KBM-7 (cell line): ENCODE measurements at places on chromosomes 3 and 15.

GRCh38 chr3:45555666-45556065 lies 38.9 kb upstream of the LIMD1 start:
- DNase-seq, result no peak

- DNase-seq, result no peak
These were observed 520.1 kb downstream of the ROBO1 start for GRCh38 chr3:79247725-79248043.

GRCh38 chr15:93082861-93083260 lies 6.2 kb downstream of the RGMA start:
- no peak for DNase-seq

- no peak for DNase-seq
These were observed 332.3 kb upstream of the C2CD4B start for GRCh38 chr15:62497356-62497755.

DNA sequence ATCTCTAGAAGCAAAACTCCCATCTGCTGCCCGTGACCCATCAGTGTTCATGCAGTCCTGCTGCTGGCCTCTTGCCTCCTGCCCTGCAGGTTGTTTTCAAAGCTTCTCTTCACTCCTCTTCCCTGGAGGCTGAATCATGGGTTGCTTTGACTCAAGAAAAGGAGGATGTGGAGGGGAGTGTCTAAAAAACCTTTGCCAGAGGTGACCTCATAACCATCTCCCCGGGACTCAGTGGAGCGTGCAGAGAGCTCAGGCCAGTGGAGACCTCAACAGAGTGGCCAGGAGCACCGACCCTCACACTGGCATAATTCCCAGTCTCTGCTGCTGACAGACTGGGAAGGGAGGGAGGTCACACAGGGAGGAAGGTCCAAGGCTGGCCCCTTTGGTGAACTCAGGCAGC lies 60.9 kb upstream of the ITGA11 start:
- no peak for DNase-seq

- no peak for DNase-seq
These were observed 100.5 kb upstream of the RGMA start for GRCh38 chr15:93189561-93189960.

- no peak for DNase-seq
These were observed 18.8 kb downstream of the ASTE1 start for GRCh38 chr3:131007782-131008181.

GRCh38 chr15:43941555-43941954 lies 114.8 kb downstream of the WDR76 start:
- DNase-seq, result no peak

DNA sequence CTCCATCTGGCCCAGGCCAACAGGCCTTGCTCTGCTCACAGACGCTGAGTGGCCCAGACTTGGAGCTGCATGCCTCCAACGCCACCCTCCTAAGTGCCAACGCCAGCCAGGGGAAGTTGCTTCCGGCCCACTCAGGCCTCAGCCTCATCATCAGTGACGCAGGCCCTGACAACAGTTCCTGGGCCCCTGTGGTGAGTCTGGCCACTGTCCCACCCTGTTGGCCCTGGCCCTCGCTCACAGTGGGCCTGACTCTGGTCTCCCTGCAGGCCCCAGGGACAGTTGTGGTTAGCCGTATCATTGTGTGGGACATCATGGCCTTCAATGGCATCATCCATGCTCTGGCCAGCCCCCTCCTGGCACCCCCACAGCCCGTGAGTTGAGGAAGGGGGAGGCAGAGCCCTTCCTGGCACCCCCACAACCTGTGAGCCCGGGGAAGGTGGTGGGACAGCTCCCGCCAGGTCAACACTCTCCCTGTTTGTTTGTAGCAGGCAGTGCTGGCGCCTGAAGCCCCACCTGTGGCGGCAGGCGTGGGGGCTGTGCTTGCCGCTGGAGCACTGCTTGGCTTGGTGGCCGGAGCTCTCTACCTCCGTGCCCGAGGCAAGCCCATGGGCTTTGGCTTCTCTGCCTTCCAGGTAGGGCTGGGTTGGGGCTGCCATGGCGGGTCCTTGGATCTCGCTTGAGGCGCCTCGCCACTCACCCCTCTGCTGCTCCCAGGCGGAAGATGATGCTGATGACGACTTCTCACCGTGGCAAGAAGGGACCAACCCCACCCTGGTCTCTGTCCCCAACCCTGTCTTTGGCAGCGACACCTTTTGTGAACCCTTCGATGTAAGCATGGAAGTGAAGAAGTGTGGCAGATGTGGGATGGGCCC lies 10.0 kb downstream of the NT5DC2 start:
- DNase-seq, result no peak

GRCh38 chr15:74250266-74250665 lies 14.1 kb downstream of the CCDC33 start:
- DNase-seq, result no peak

DNA sequence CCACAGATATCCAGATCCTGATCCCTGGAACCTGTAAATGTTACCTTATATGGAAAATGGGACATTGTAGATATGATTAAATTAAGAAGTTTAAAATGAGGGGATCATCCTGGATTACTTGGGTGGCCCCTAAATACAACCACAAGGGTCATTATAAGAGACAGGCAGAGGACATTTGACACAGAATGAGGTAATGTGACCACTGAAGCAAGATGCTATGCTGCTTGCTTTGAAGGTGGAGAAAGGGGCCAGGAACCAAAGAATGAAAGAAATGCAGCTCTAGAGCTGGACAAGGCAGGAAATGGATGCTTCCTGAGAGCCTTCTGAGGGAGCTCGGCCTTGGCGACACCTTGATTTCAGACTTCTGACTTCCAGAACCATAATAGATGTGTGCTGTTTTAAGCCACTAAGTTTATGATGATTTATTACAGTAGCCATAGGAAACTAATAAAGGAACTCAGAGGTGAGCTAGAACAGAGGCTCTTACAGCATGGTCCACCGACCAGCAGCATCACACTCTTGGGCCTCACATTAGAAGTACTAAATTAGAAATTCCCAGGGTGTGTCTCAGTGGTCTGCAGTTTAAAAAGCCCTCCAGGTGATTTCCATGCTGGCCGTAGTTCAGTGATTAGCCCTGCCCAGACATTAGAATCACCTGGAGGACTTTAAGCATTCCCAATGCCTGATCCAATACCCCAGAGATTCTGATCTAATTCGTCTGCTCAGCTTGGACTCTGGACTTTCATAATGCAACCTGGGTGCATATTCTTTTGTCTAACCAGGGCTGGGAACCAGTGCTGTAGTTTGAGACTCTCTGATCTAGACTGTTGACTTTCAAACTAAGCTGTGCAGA lies 7.5 kb downstream of the COLQ start:
- no peak for DNase-seq

DNA sequence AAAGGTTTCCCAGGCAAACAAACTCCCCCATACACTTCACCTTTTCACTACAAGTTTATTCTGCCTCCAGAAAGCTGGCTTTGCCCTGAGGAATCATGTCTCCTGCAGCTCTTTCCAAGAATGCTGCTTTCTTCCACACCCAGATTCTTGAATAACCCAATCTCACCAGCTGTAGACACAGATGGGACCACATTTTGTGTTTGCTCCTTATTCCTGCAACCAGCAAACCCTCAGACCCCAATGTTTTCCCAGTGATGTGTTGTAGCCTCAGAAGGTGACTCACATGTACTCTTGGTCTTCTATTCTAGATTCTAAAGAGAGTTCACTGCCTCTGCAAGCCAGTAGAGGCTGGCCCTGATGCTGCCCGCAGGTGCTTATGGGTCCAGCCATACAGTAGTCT lies 23.6 kb upstream of the TRIM59 start:
- DNase-seq, result no peak

- peak; percentile 88 for DNase-seq
These were observed at the start of gene POMGNT2 for GRCh38 chr3:43105596-43106292. Gene POMGNT2, minus strand, starts transcription at chr3:43106079. Its CDS starts 24,648 bp downstream, at chr3:43081431.

DNA sequence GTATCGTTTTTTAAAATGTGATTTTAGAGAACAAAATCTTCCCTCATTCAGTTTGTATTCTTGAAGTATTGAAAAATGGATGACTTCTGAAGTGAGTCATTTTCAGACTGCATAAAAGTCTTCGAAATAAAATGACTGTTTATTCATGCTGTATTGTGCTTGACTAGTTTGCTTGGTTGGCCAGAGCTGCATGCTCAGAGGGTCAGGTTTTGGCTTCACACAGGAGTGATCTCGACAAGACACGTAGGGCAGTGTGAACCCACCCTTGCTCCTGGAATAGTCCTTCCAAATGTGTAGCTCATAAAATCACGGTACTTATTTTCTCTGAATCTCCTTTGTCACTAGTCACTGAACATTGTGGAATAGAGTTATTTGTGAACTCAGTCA lies 73.3 kb downstream of the FNDC3B start:
- no peak for DNase-seq

GRCh38 chr15:100191161-100191560 lies 150.6 kb downstream of the ADAMTS17 start:
- DNase-seq, result no peak

DNA sequence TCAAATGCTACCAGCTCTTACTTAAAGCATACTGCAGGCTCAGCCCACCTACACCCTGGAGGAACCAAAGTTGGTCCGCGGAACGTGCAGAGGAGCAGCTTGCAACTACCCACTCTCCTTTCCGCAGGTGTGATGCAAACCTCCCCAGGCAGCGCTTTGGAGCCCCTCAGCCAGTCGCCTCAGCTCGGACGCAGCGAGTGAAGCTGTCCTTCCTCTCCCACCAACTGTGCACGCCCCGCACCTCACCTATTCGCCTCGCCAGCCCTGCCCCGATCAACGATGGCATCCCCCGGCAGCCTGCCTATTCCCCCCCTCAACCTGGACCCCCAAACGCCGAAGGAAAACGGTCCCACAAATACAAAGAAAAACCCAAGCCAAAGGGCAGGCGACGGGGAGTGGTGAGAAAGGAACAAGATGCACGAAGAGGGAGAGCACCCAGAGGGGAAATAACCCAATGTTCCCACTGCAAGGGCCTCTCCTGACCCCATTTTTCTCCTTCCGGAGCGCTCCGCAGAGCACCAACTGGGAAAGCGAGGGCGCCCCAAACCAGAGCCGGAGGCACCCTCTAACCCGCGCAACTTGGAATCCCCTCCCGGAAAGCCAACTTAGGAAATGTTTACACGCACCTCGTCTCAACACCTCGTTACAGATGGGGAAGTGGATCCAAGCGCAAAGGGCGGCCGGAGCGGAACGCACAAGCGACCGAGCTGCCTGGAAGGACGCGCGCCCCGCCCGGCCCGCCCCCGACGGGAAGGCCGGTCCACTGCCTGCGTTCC lies 665 bp downstream of the GLB1 start:
- DNase-seq, result peak; percentile 58

GRCh38 chr15:82999426-82999825 lies 12.0 kb downstream of the C15orf40 start:
- no peak for DNase-seq

DNA sequence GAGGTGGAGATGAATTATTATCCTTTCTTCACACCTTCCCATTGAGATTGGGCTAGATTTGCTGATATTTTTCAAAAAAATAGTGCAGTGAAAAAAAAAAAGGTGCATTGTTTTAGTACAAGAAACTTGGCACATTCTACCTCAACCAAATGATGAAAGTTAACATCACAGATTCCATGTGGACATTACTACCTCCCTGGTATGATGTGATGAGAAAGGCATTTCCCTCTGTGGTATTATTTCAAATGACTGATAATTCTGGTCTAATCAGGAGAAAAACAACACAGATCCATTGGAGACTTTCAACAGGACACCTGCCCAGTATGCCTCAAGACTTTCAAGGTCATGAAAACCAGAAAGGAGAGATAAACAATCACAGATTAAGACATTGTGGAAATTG lies 313.4 kb downstream of the BCHE start:
- no peak for DNase-seq

DNA sequence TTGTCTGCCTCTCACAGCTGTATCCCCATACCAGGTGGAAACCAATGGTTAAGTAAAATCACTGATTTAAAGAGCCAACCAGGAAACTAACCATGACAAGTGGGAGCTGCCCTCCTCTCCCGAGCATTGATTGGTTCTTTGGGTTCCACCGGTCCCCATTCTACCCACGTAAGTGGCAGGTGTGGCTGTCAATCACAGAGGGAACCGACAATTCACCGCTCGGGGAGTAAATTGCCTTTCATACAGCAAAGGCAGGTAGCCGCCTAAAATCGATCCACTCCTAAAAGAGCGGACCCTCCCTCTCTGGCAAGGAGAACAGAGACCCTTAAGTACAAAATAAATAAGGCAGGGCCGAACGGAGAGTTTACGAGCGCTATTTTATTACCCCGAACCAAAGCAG lies 1.2 kb downstream of the ERC2 start:
- DNase-seq, result peak; percentile 75

- DNase-seq, result no peak
These were observed 54.0 kb downstream of the TASOR start for GRCh38 chr3:56629047-56629446.

DNA sequence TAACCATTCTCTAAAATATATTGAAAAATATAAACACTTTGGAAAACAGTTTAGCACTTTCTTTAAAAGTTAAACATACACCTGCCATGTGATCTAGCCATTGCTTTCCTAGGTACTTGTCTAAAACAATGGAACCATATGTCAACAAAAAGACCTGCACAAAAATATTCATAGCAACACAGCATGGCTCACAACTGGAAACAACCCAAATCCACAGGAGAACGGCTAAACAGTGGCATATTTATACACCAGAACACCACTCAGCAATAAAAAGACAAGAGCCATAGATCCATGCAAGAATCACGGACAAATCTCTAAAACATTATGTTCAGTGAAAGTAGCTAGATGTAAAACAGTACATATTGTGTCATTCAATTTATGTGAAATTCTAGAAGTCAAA lies 221.3 kb upstream of the UBE2E2 start:
- no peak for DNase-seq

GRCh38 chr3:86740751-86741150 lies 250.2 kb downstream of the VGLL3 start:
- DNase-seq, result no peak

DNA sequence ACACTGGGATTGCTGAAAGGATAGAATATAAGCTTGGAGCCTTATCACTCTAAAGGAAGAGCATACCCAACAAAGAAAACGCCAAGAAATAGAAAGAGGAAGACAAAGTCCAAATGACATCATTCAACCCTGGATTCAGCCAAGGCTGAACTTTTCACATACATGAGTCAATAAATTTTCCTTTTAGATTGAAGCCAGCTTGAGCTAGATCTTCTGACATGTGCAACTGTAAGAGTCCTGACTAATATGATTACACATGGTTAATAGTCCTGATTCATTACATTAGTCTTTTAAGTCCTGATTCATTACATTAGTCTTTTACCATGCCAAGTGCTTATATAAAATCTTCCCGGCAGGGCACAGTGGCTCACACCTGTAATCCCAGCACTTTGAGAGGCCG lies 13.6 kb upstream of the DENND6A start:
- peak; percentile 12 for DNase-seq

GRCh38 chr3:174439331-174440252 lies 419.5 kb upstream of the NAALADL2 start:
- DNase-seq, result peak; percentile 63

DNA sequence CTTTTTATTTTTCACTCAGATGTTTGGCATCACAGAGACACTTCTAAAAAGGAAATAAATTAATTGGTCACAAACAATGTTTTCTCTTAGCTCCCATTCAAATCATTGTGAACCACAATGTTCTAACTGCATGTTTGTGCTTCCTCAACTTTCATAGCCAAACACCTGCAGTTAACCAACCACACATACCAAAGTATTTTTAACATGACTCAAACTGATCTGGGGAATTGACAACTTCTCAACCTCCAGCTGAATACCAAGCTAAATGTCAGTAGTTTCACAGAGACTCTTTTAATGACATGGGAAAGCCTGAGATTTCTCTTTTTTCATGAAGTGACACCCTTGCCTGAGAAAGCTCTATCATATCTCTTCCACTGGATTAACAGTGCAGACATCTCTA lies 217.9 kb upstream of the MME start:
- no peak for DNase-seq

GRCh38 chr15:90982135-90982534 lies 12.2 kb downstream of the PRC1 start:
- DNase-seq, result no peak
